Stimulated activated CD4-positive, alpha-beta T cell treated with anti-CD3 and anti-CD28 coated beads, Interleukin-15, amount 100 ng/mL, for 1 hour (primary cell): ENCODE measurements at places on chromosomes 1 and 21.

DNA sequence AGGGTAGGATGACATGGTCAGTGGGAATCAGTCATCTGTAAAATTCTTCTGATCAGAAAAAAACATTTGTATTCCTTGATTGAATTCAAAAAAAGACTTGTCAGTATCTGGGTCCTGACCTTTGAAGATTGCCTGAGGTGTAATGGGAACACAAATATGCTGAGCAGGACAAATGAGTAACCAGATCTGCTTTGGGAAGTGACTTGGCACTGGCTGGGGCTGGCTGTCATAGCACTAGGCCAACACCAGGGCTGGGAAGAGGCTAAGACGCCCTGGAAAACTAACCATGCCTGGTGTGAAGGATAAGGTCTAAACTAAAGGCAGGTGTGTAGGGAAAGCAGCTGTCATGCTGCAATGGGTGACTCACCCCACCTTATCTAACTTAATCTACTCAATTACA is 452.9 kb upstream of the BEND5 start:
- no peak for DNase-seq

- no peak for DNase-seq
Observed at GRCh38 chr1:217622042-217622441, 8.8 kb downstream of the GPATCH2 start.

GRCh38 chr1:22677931-22678896 is 25.2 kb downstream of the C1QB start:
- no peak for DNase-seq

DNA sequence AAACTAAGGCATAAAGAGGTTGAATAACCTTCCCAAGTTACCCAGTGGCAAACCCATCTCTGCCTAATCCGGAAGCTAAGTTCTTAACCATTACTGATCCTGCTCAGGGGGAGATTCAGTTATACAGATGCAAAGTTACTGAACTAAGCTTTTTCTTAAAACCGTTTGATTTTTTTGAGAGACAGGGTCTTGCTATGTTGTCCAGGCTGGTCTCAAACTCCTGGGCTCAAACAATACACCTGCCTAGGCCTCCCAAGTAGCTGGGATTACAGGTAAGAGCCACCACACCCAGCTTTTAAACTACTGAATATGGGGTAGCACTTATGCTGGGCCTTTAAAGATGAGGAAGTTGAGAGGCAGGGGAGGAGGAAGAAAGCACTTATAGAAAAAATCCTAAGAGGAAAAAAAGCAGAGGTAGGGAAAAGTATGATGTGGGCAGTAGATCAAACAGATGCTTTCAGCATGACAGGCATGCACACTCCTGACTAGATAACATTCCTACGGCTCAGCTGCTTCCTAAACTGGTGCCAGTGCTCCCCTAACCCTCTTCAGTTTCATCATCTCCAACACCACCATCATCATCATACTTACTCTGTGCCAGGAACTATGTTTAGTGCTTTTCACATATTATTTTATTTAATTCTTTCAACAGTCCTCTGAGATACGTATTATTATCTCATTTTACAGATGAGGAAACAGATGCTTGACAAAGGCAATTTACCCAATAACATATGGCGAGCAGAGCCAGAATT is 5.8 kb downstream of the PAFAH2 start:
- DNase-seq = no peak

DNA sequence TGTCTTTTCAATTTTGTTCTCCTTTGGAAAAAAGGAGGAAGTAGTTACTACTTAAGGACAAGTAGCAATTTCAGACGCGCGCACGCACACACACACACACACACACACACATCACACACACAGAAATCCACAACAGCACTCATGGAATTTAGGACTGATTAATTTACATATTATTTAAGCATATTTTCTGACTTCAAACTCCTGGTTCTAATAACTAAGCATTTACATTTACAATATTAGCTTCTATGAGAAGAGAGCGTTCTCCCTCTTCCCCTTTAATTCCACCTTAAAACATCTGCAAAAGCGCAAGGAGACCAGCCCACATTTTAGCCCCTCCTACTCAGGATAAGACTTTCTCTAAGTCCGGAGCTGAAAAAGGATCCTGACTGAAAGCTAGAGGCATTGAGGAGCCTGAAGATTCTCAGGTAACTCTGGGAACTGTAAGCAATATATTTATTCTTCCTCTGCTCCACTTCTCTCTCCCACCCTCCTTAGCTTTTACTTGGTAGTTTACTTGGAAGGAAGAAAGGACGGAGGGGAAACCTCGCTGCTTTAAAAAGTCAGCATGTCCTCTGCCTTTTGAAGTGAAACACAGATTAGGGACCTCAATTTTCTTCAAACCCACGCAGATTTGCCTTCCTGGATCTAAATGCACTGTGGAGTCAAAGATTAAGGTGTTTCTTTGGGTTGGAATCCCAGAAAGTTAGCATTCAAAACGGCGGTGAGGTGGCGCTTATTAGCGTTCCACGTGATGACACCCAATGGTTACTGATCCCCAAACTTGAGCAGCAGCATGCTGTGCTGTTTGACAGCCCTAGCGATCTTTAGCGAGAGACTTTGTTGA is at the start of gene PLA2G4A:
PLA2G4A (plus strand) TSS at position 339 of the 844 bp plus-strand sequence. CDS start 25,406 bp downstream, outside the sequence.
- DNase-seq = no peak

GRCh38 chr1:236284291-236284721 is 2.5 kb upstream of the ERO1B start:
- no peak for DNase-seq

- DNase-seq = no peak
Observed at GRCh38 chr1:47164552-47164951, 25.3 kb downstream of the PDZK1IP1 start.

GRCh38 chr1:99660496-99660895 is 14.6 kb downstream of the PALMD start:
- no peak for DNase-seq

DNA sequence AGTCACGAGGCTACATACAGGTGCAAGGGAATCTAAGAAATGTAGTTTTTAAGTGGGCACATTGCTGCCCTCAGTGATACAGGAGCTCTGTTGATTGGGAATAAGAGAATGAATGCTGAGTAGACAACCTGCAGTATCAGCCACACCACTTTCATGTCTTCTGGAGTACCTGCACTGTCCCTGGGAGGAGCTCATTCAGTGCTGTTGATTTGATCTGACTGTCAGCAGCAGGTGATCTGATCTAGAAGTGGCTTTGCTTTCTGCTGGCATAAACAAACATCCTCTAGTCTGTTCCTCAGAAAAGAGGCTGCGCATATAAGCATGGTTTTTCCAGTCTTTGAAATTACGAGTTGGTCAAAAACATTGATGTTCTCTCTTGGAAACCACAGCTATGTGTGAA is 35.5 kb upstream of the LRRC52 start:
- DNase-seq = no peak

DNA sequence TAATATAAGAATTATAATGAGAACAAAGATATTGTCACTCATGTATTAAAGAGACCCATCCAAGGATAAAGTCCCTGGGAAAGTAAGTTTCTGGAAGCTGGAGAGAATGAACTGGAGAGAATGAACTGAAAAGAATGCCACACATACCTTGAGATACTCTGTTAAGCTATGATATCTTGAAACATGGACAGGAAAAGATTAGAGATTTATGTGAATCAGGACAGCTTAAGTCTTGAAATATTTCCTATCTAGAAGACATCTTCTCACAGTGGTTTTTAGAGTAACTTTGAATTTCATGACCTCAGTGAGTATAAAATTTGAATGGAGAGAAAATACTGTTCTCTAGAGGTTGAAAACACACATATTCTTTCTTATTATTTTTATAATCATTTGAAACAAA is 201.3 kb upstream of the HMCN1 start:
- DNase-seq = no peak

- no peak for DNase-seq
Observed at GRCh38 chr21:29342363-29342957, 43.7 kb downstream of the BACH1 start.

GRCh38 chr1:35844826-35845225 is 37.0 kb downstream of the AGO4 start:
- DNase-seq = no peak

- DNase-seq = no peak
Observed at GRCh38 chr1:66490816-66491215, 43.1 kb upstream of the SGIP1 start.

GRCh38 chr1:109610609-109611307 is 8.7 kb downstream of the GNAT2 start:
- DNase-seq = no peak

GRCh38 chr1:236240675-236241074 is 41.1 kb downstream of the ERO1B start:
- no peak for DNase-seq

- no peak for DNase-seq
Observed at GRCh38 chr1:233241759-233242158, 53.8 kb downstream of the PCNX2 start.

DNA sequence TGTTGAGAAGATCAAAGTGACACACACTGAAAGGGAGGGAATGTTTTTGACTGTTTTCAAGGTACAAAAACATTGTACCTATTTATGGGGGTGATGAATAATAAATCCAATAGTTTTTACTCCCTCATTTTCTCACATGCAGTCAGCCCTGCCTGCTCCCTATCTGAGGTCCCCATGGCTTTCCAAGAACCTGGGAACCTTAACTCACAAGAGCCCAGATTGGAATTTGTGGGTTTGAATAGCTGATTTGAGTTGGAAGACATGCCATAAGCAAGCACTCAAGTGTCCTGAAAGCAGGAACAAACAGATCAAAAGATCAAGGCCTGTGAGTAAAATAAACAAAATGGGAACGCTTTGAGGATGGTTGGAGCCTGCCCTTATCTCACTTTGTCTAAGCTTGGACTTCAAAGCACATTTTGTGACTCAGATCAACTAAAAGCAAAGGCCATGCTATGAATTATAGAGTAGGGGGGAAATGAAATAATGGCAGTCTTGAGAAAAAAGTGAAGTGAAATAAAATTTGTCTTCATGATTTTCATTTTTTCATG is 136.6 kb downstream of the LYPLAL1 start:
- DNase-seq = no peak

DNA sequence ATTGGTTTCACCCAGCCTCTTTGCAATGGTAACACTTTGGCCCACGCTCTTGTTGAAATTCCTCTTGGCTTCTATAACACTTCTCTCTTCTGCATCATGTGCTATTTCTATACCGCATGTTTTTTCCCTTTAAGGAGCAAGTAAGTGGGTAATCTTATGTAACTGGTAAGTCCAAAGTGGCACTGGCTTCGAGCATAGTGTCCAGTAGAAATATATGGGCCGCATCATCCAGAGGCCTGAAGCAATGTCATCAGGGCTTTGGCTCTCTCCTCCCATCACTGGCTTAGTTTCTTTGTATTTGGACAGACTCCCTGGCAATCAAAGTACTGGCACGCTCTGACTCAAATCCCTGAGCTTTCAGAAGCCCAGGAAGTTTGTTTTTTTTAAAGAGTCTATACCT is 17.5 kb downstream of the CHML start:
- DNase-seq = no peak

GRCh38 chr1:7743346-7743745 is 27.8 kb upstream of the VAMP3 start:
- no peak for DNase-seq

GRCh38 chr1:110254604-110255391 is 44.7 kb downstream of the KCNC4 start:
- DNase-seq = no peak

- DNase-seq = no peak
Observed at GRCh38 chr1:24451746-24452145, 36.1 kb downstream of the NIPAL3 start.

DNA sequence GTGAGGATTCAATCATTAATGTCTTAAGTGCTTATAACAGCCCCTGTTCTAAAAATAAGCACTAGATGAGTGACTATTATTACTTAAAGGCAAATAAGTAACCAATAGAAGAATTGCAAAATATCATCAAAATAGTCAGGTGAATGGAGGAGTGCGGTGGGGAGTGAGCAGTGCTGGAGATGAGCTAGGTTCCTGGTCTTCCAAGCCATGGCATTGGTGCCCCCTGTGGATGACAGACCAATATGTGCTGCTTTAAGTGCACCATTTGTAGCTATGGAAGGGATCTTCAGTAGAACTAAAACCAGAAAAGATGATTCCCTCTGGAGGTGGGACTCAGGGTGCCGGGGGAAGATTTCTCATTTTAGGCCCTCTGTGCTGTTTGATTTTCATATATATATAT is 46.1 kb upstream of the SLC30A1 start:
- DNase-seq = no peak

- no peak for DNase-seq
Observed at GRCh38 chr1:210631399-210631798, 302.7 kb downstream of the HHAT start.

- no peak for DNase-seq
Observed at GRCh38 chr1:226692051-226692792, 46.9 kb downstream of the ITPKB start.

DNA sequence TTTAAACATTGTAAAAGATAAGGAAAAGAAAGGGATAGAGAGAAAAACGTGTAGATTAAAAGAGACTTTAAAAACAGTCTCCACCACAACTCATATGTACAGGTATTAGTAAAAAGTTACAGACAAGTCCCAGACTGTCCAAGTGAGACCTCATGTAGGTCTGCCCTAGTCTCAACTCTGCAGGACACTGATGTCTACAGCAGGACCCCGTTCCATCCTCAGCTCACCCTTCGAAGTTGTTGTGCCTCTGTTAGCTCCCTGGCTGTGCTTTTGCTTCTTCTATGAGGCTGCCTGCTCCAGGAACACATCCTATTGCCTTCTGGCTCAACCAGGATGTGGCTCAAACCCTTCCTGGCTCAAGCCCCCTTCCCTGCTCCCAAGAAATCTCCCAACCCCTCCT is 72.9 kb upstream of the FBXO28 start:
- no peak for DNase-seq

- no peak for DNase-seq
Observed at GRCh38 chr1:165890684-165891083, 63.3 kb downstream of the UCK2 start.

DNA sequence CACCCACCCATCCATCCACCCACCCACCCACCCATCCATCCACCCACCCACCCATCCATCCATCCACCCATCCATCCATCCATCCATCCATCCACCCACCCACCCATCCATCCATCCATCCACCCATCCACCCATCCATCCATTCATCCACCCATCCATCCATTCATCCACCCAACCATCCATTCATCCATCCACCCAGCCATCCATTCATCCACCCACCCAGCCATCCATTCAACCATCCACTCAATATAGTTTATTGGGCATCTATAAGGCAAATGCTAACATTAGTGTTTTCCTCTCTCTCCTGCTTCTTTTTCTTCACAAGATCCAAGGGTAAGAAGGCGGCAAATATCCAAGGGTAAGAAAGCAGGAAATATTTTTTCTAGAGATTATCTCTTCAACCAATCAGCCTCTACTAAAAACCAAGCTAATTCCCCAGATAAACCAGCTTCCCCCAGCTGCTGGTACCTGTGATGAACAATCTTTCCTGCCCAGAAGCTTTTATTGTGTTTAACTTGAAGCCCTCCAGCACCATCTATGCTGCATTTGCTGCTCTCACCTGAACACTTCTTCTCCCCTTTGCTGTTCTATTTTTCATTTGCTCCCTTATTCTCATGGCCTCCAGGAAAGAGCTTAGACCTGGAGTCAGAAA is 22.6 kb upstream of the ATP2B4 start:
- no peak for DNase-seq

DNA sequence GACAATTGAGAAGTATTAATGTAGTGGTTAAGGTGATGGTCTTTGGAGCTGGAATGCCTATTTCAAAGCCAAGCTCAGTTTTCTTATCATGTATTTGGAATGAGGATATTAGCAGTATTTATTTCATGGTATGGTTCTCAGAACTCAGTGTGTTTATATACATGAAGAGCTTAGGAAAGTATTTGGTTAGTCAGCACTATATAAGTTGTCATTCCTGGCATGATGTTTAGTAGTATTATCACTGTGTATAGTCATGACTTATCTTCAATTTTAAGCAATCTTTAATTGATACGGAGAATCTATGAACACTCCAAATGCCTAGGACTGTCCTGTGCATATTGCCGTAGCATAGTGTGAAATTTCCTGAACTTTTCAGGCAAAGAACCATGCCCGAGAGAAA is 501.9 kb upstream of the USP24 start:
- DNase-seq = no peak
